Calu3 (cell line): ENCODE measurements at places on chromosomes 2 and 18. TPM values are rescaled to one million over a fixed set of nuclear protein-coding genes. Genes with fewer than 3 reads are reported as not detected.

DNA sequence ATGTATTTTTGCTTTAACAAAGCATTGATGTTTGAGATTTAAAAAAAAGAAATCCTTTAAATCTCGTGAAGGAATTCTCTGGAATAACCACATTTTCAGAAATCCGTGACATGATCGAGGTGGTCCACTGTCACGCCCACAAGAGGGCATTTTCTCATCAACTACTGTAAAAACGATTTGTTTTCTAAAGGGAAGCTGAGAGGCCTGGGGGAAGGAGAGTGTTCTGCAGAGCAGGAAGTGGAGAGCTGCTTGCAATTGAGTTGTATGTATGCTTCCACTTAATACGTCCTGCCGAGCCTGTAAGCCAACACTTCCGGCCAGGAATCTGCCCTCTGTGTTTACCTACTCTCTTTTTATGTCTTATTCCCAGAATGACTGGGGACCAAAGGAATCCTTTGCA lies 19.4 kb downstream of the KLHL29 start:
- peak; percentile 36 for DNase-seq
- peak overlapping the region; percentile 5 for H3K27ac ChIP-seq
- no peaks in the 10 kb centered on the region for H3K27me3 ChIP-seq
- H3K36me3 ChIP-seq: peaks cover 5% of the 10 kb centered on the region
- H3K4me3 ChIP-seq: peak overlapping the region; percentile 49
- peaks cover 31% of the 10 kb centered on the region for H3K4me1 ChIP-seq

- H3K27ac ChIP-seq: no peak overlapping the region
- H3K4me3 ChIP-seq: no peak overlapping the region
- no peaks in the 10 kb centered on the region for H3K27me3 ChIP-seq
- H3K4me1 ChIP-seq: no peaks in the 10 kb centered on the region
- DNase-seq: no peak
These were observed 1257.2 kb upstream of the CHAC2 start for GRCh38 chr2:52510432-52510831.

- no peak overlapping the region for H3K4me3 ChIP-seq
- DNase-seq: peak; percentile 22
- H3K27me3 ChIP-seq: no peaks in the 10 kb centered on the region
- peaks cover 80% of the 10 kb centered on the region for H3K4me1 ChIP-seq
- peak overlapping the region; percentile 98 for H3K27ac ChIP-seq
These were observed 105.5 kb upstream of the NEUROD1 start for GRCh38 chr2:181785691-181786344.

DNA sequence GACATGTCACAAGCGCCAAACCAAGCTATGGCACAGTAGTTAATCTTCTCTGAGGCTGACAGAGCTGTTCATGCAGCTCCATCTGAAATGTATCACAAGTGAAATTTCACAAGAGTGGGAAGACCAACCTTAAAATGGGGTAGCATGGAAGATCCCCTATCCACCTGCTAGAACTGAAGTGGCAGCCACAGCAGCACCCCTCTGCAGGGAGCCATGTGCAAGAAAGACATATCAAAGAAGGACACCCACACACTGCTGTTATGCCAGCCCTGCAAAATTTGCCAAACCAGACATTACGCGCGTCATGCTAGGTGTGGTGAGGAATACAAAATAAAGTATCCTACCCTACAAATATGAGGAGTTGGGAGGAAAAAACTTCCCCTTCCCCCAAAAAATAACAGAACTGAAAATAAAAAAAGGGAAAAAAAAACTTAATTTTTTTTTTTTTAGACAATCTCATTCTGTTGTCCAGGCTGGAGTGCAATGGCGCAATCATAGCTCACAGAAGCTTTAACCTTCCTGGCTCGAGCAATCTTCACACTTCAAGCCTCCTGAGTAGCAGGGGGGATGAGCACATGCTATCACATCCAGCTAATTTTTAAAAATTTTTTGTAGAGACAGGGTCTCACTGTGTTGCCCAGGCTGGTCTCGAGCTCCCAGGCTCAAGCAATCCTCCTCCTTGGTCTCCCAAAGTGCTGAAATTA lies 76.2 kb downstream of the STK39 start:
- DNase-seq: no peak
- H3K27ac ChIP-seq: no peak overlapping the region
- H3K4me1 ChIP-seq: peaks cover 27% of the 10 kb centered on the region
- peaks cover 31% of the 10 kb centered on the region for H3K36me3 ChIP-seq
- no peaks in the 10 kb centered on the region for H3K27me3 ChIP-seq

Gene DSG3
- 1.2 and 1.8 TPM in 2 replicates for total RNA-seq

DNA sequence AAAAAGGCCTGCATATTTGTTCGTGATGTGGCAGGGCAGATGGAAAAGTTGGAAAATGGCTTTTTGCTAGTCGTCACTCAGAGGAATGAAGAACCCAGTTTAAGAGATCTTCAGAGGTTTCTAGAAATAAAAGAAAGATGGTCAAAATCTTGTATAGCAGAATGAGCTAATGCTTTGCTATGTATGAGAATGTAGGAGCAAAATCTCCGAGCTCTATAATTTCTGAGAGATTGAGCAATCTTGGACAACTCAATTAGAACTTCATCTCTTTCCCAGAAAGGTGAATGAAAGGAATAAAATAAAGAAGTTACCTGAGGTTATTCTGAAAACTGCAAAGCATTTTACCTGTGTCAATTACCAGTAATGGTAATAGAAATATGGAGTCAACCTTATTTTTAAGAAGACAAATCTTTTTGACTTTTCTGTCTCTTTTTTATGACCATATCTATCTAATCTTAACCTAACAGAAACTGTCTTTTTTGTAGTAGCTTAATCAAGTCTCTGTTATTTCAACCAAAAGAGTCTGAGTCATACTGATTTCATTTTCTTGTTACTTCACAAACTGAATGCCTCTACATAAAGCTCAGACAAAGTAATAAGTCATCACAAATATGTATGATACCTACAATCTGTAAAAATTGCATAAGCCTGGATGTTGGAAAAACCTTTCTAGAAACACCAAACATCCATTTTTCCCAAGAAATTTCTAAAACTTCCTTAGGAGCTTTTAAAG lies 32.5 kb downstream of the CCDC68 start:
- no peaks in the 10 kb centered on the region for H3K4me1 ChIP-seq
- H3K27me3 ChIP-seq: no peaks in the 10 kb centered on the region
- H3K4me3 ChIP-seq: no peak overlapping the region
- no peak for DNase-seq

- no peak overlapping the region for H3K27ac ChIP-seq
- peaks cover 13% of the 10 kb centered on the region for H3K27me3 ChIP-seq
- H3K36me3 ChIP-seq: no peaks in the 10 kb centered on the region
- DNase-seq: no peak
- peaks cover 17% of the 10 kb centered on the region for H3K4me1 ChIP-seq
These were observed 98.5 kb upstream of the PKDCC start for GRCh38 chr2:41949091-41949882.

Gene CPO
- total RNA-seq: 0.40 TPM in 1 of 2 replicates, not detected in the other

Gene TUBA3E
- total RNA-seq: not detected in 2 replicates

DNA sequence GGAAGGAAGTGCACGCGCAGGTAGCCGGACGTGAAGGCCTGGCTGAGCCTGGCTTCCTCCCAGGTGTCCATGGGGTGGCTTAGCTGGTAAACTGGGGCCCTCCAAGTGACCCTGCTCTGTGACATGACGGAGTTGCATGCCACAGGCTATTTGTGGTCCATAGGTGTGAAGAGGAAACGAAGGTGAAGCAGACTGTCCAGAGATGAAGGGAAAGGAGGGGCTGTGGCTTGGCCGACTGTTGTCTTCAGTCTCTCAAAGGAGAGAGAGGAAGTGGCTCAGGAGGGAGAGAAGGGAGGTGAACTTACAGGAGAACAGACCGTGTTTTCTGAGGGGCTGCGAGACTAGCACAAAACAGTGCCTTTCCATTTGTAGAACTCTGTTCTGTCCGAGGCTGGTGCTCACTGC lies 19.3 kb downstream of the INPP5D start:
- H3K27me3 ChIP-seq: peaks cover 38% of the 10 kb centered on the region
- no peak overlapping the region for H3K4me3 ChIP-seq
- H3K4me1 ChIP-seq: no peaks in the 10 kb centered on the region
- no peak for DNase-seq

Gene SLC35F5
- 95.1 and 101 TPM in 2 replicates for total RNA-seq

GRCh38 chr2:109690457-109690821 lies 76.3 kb downstream of the SOWAHC start:
- H3K27ac ChIP-seq: peak overlapping the region; percentile 64
- no peak for DNase-seq
- H3K4me3 ChIP-seq: peak overlapping the region; percentile 24
- H3K27me3 ChIP-seq: no peaks in the 10 kb centered on the region

Gene AMER3
- not detected in 2 replicates for total RNA-seq

DNA sequence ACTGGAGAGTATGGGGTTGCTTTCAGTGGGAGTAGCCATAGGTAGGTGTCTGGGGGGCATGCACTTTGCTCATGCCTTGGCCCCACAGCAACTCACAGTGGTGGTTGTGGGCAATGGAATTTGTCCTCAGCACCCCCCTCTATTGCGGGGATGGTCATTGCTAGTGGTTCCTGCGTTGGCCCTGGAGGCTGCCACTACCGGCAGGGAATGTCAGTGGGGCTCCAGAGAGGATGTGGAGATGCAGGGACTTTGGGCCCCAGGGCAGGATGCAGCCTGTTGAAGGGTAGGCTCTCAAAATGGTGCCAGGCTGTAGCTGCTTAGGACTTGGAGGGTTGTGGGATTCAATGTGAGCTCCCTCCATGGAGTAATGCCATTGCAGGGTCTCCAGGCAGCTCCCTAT lies 125.0 kb downstream of the XRCC5 start:
- H3K4me3 ChIP-seq: no peak overlapping the region
- H3K27me3 ChIP-seq: no peaks in the 10 kb centered on the region
- no peaks in the 10 kb centered on the region for H3K36me3 ChIP-seq
- H3K4me1 ChIP-seq: no peaks in the 10 kb centered on the region

Gene SFXN5
- total RNA-seq: 11.3 and 16.4 TPM in 2 replicates

DNA sequence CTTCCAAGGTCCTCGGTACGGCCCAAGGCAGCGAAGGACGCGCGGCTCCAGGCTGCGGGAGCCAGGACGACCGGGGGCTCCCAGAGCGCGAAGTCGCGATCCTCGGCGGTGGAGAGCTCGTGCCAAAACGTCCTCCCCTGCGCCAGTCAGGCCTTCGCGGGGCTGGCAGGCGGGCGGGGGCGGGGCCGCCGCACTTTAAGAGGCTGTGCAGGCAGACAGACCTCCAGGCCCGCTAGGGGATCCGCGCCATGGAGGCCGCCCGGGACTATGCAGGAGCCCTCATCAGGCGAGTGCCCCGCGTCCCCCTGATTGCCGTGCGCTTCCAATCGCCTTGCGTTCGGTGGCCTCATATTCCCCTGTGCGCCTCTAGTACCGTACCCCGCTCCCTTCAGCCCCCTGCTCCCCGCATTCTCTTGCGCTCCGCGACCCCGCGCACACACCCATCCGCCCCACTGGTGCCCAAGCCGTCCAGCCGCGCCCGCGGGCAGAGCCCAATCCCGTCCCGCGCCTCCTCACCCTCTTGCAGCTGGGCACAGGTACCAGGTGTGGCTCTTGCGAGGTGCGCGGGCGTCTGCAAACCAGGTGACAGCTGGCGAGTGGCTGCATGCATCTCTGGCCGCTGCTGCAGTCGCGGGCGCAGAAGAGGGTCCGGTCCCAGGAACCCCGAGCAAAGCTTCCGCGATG lies at the start of gene CIDEA:
CIDEA (plus strand) TSS at position 226 of the 684 bp plus-strand sequence; CDS start at position 249, 23 bp downstream.
- DNase-seq: no peak
- peak within 1 kb of the TSS; percentile 29 for H3K4me3 ChIP-seq
- peaks cover 90% of the 10 kb centered on the region for H3K27me3 ChIP-seq

GRCh38 chr2:231336700-231337099 lies 58.8 kb upstream of the B3GNT7 start:
- H3K27me3 ChIP-seq: no peaks in the 10 kb centered on the region
- DNase-seq: no peak
- H3K4me3 ChIP-seq: no peak overlapping the region
- no peaks in the 10 kb centered on the region for H3K4me1 ChIP-seq
- no peaks in the 10 kb centered on the region for H3K36me3 ChIP-seq

Gene DYTN
- total RNA-seq: not detected in 2 replicates

DNA sequence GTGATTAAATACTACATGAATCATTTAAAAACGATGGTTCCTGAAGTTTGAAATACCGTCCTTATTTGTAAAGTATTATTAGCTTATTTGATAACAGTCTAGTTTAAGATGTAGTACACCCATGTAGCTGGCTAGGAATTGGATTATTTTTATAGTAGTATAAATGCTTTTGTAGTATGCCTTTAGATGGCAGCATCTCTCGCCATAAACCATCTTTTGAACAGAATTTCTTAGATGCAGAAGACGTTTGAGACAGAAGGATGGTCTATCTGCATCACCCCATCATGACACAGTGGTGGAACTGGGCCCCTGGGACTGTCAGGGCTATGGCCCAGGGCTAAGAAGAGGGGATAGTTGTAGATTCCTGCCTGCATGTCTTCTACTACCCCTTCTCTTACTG lies 152.7 kb downstream of the WDSUB1 start:
- H3K36me3 ChIP-seq: no peaks in the 10 kb centered on the region
- H3K4me1 ChIP-seq: peaks cover 36% of the 10 kb centered on the region
- no peak overlapping the region for H3K4me3 ChIP-seq
- no peak overlapping the region for H3K27ac ChIP-seq

DNA sequence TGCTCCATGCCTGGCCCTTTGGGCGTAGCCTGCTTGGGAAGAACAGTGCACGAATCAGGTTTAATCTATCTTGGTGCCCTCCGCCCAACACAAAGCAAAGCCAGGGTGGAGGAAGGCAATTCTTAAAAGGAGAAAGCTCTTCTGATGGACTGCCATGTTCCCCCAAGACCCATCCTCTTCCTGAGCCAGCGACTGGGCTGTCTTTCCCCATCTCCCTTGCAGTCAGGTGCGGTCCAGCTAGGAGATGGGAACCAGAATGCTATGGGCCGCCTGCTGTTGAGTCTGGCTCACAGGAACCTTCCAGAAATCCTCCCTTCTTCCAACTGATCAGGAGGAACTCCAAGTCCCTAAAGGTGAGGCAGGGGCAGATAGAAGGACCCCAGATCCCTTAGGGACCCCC lies 105.0 kb downstream of the SH3BP4 start:
- peaks cover 18% of the 10 kb centered on the region for H3K4me1 ChIP-seq
- no peak overlapping the region for H3K4me3 ChIP-seq
- peaks cover 14% of the 10 kb centered on the region for H3K27me3 ChIP-seq
- no peak for DNase-seq

Gene PDE11A
- total RNA-seq: 1.4 and 2.1 TPM in 2 replicates

- DNase-seq: no peak
- no peak overlapping the region for H3K4me3 ChIP-seq
- H3K4me1 ChIP-seq: peaks cover 20% of the 10 kb centered on the region
- H3K27ac ChIP-seq: no peak overlapping the region
- no peaks in the 10 kb centered on the region for H3K27me3 ChIP-seq
- no peaks in the 10 kb centered on the region for H3K36me3 ChIP-seq
These were observed 856.8 kb upstream of the ACVR2A start for GRCh38 chr2:146987996-146988395.

GRCh38 chr18:28875059-28875458 lies 698.1 kb upstream of the CDH2 start:
- no peaks in the 10 kb centered on the region for H3K36me3 ChIP-seq
- DNase-seq: no peak
- no peak overlapping the region for H3K27ac ChIP-seq
- no peaks in the 10 kb centered on the region for H3K4me1 ChIP-seq
- no peak overlapping the region for H3K4me3 ChIP-seq
- H3K27me3 ChIP-seq: no peaks in the 10 kb centered on the region

DNA sequence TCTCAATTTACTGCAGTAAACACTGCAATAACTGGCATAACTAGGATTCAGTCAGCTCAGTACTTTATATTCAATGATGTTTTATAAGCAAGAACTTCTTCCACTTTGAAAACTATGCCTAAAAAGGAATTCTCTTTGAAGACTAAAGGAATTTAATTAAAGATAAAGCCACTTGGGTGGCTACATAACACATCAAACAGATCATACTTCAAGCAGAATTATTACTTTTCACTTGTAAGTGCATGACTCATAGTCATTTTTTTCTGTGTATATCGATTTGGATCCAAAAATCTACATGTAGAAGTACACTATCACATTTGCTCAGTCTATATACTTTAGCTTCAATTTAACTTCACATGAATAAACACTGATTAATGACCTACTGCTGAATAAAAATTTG lies 4.0 kb downstream of the KANSL1L start:
- no peak overlapping the region for H3K4me3 ChIP-seq
- peaks cover 40% of the 10 kb centered on the region for H3K4me1 ChIP-seq
- no peak for DNase-seq
- H3K36me3 ChIP-seq: peaks cover 54% of the 10 kb centered on the region

Gene MARCO
- total RNA-seq: not detected in 2 replicates
